ENCODE measurements at places on chromosomes 7 and 10. TPM values are rescaled to one million over a fixed set of nuclear protein-coding genes. Genes with fewer than 3 reads are reported as not detected.

The EFCAB10 gene
- total RNA-seq, result not detected

- peak; percentile 97 for DNase-seq
Observed at GRCh38 chr10:27155066-27155754, at the start of gene MASTL. MASTL (plus strand) TSS chr10:27155352; CDS start chr10:27155427, 75 bp downstream.

- no peak for DNase-seq
Observed at GRCh38 chr10:63456437-63457210, 9.2 kb downstream of the JMJD1C start.

GRCh38 chr10:23917251-23917840 lies 291.6 kb upstream of the KIAA1217 start:
- no peak for DNase-seq

DNA sequence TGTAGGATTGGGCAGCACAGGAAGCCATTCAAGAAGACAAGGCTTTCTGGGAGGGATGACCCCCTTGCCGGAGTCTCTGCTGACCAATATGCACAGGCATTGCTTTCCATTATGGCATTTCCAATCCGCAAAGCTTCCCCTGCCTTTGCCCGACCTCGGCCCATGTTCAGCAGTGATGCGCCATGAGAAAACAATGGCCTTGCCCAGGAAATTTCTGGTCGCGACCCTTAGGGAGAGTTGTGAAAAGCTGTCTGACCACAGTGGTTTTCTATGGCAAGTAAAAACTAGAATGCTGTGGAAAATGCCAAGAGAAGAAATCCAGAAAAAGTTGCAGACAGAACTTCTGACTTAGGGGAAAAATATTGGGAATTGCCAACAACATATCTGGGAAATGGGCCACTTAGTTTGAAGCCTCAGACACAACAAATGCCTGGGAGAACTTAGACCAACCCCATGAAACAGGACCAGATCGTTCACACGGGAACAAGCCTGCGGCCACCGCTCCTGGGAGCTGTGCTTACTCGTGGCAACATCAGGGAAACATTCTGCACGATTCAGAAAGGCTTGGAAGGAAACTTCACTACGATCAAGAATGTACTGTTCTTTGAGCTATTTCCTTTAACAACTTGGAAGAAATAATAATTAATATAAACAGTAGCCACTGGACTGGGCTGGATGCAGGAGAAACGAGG lies 512.4 kb downstream of the TNS3 start:
- no peak for DNase-seq

DNA sequence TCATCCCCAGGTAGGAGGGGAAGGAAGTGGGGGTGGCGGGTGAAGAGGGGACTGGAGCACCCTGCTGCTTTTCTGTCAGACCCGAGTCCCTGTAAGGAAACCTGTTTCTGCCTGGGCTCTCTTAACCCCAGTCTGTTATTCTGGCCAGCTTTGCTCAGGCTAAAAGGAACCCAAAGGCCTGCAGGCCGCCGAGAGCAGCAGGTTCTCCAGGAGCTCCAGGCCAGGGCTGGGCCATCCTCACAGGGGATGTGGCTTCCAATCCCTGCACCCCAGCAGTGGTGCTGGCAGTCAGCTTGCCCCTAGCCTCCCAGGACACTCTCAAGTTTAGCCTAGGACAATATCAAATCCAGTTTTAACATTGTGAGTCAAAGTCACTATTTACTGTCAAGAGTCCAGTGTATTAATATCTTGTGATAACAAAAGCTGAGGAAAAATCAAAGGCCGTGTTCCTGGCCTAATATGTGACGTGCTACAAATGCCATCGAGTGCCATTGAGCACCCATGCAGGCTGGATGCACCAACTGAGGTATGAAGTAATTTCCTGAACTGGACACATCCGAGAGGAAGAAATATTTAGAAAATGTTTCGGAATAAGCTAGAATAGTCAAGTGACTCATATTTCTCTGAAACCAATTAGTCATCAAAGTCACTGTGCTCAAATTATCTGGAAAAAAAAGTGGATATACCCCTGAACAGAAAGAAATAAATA lies 7.0 kb downstream of the PKD1L1 start:
- DNase-seq, result no peak

The PLEKHS1 gene
- total RNA-seq, result not detected

DNA sequence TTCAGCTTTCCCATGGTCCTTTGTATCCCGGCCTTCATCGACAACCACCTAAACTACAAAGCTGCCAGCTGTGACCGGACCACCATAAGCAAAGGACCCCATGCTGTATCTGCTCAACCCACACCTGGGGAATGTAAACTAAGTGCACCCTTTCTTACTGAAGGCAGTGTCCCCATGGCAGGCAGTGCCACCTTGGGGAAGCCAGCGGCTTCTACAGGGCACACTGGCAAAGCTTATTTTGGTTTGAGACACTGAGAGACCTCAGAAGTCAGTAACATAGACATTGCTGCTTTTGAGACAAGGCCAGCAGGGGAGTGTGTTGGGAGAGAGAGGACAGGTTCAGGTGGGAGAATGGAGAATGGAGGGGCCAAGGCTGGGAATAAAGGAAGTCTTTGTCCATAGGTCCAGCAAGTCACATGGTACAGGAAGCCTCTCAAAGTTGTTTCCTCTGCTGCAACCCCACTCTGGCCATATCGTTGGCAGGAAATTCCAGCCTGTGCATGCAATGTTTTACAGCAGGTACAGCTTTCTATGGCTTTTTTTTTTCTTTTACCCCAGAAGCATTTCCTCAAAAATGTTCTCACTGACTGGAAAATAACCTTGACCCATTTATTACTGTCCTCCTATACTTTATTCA lies 85.9 kb upstream of the NPVF start:
- DNase-seq, result no peak

The USP6NL gene
- total RNA-seq, result 2.3 TPM

The CYP3A5 gene
- not detected for total RNA-seq

GRCh38 chr10:3782451-3783315 lies 2.3 kb downstream of the KLF6 start:
- peak; percentile 61 for DNase-seq

The NUTM2E gene
- total RNA-seq, result not detected

The SLIT1 gene
- 1.2 TPM for total RNA-seq

GRCh38 chr10:133186416-133187090 lies 26.5 kb downstream of the KNDC1 start:
- no peak for DNase-seq

DNA sequence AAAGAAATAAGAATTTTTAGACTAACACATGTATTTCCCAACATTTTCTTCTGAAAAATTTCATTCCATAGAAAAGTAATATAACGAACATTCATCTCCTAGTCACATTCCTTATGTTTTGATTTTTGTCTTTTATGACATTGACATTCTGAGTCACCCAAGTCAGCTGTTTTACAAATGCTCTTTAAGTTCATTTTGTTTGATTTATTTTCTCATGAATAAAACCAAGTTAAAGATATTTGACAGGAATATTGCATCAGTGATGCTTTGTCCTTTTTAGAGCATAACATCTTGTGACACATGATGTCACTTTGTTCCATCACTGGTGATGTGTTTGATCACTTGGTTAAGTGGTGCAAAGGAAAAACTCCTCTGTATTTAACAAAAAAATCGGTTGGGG lies 48.4 kb downstream of the HGF start:
- no peak for DNase-seq

GRCh38 chr10:10816447-10816846 lies 201.2 kb upstream of the CELF2 start:
- DNase-seq, result no peak

The DENND2A gene
- total RNA-seq, result not detected

- DNase-seq, result no peak
Observed at GRCh38 chr7:70937424-70937823, 194.5 kb upstream of the GALNT17 start.

The PON2 gene
- total RNA-seq, result 3.7 TPM

- DNase-seq, result no peak
Observed at GRCh38 chr7:131623154-131623553, 66.7 kb upstream of the PODXL start.

The OGA gene
- 125 TPM for total RNA-seq

The NDUFB2 gene
- total RNA-seq, result 159 TPM

DNA sequence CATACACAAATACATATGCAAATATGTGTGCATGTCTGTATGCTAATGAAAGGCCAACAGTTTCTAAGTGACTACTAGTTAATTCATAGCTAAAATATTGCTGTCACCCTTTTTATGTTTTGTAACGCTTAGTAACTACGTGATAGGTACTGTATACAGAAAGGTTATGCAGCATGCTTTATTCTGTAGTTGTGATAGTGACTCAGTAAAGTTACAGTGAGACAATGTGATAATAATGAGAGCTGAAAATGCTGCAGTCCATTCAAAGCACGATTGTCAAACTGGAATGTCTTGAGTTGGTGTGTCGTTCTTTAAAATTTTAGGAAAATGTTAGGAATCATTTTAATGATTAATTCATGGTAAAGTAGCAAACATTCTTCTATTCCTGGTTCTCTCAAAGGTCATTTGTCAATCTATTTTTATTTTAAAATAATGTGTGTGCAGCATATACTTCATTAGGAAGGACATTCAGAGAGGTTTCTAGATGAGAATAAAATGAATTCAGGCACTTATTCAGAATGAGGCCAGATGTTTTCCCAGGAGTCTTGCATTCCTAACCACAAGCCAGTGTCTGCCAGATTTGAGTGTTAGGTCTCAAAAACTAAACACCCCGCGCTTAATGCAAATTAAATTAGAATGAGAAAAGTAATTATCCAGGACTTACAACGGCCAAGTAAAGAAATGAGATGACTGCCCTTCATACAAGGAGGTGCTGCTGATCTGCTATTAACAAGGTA lies 408.8 kb upstream of the FZD8 start:
- no peak for DNase-seq

GRCh38 chr7:3005257-3005656 lies 38.4 kb downstream of the CARD11 start:
- DNase-seq, result no peak

The LIPM gene
- not detected for total RNA-seq

The GPRIN2 gene
- not detected for total RNA-seq

DNA sequence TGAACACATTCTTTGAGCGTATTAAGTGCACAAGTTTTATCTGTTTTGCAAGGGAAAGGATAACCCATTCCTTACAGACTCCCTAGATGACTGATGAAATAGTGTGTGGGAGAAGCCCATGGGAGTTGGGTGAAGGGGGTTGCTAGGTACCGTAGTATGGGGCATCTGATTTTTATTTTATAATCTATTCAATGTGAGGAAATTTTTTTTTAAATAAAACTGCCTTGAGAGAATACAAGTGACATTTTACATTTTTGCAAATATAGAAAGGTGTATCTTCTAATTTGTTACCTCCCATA lies 1.4 kb downstream of the BTAF1 start:
- no peak for DNase-seq

GRCh38 chr10:52387744-52388143 lies 73.7 kb downstream of the DKK1 start:
- DNase-seq, result no peak

DNA sequence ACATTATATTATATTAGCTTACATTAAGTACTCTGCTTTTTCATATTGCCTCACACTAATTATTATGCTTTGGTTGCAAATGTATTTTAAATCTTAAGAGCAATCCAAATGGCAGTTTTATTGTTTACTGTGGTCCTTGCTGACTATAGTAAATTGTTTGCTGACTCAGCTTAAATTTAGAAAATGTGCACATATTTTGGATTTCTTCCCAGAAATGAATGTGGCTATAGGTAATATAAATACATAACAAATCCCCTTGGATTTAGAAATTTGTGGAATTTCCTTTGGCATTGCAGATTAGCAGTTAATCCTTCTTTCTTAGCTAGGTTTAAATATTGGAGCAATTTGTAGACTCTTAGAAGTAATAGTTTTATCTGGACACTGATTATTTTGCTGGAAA lies 565.8 kb downstream of the NRG3 start:
- no peak for DNase-seq

The GIMAP2 gene
- 42.7 TPM for total RNA-seq

The MBLAC1 gene
- 2.1 TPM for total RNA-seq

- DNase-seq, result no peak
Observed at GRCh38 chr10:132589681-132590080, 52.1 kb downstream of the INPP5A start.

The CDNF gene
- total RNA-seq, result 1.8 TPM

DNA sequence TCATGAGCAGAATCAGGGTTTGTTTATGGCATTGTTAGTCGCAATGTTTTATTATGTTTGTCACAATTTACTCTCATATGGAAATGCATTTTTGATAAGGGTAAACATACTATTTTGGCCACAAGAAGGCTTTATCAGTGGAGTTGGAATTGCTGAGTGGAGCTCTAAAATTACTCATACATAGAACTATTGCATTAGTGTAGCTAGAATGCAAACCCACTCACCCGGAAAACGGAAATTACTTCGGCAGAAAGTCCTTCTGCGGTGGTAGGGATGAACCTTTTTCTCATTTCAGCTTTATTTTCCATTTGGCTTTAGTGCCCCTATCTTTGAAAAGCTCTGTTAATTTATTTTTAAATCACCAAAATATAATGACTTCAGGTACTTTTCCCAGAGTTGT lies 42.8 kb upstream of the NPY start:
- DNase-seq, result no peak

- DNase-seq, result peak; percentile 65
Observed at GRCh38 chr7:954330-955238, at the start of gene ADAP1. ADAP1 (minus strand) TSS chr7:954680; CDS start chr7:954477, 203 bp downstream.

DNA sequence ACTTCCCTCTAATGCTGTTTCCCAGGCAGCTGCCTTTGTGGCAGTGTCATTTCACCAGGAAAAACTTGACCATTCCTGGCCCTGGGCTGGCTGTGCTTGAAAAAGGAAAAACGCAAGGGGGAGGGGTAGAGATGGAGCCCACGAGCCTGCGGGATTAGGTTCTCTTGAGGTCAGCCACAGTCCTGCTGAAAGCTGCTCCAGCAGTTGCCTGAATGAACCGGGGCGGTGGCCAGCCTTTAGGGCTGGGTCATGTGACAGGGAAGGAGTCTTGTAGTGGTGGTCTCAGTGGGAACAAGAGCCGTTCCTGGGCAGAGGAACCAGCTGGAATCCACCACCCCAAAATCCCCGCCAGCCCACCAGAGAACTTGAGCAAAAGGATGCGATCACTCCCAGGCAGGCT lies 51.2 kb upstream of the LRRC4 start:
- DNase-seq, result no peak

DNA sequence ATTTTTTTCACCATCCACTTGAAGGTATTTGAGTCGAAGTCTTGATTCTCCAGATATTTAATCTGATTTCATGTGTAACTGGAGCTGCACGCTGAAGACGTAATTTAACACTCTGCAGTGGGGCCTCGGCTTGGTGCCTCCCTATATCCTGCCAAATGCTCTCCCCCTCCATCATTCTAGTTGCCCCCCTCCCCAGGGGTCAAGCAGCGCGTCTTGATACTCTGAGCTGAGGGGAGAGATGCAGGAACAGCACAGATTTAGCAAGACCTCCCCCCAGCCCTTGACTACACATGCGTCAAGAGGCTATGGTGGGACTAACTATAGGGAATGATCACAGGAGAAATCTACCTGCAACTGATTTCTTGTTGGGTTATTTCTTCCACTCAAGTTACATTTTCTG lies 85.8 kb downstream of the PRPF18 start:
- DNase-seq, result no peak

- no peak for DNase-seq
Observed at GRCh38 chr7:150971242-150972022, 6.7 kb downstream of the KCNH2 start.

The EXOC6 gene
- 9.5 TPM for total RNA-seq

The KLF6 gene
- total RNA-seq, result 120 TPM

- no peak for DNase-seq
Observed at GRCh38 chr7:87344446-87344845, 1.0 kb upstream of the CROT start.

All from activated CD8-positive, alpha-beta T cell treated with anti-CD3 and anti-CD28 coated beads for 36 hours (primary cell).